Panc1 (cell line): ENCODE measurements at places on chromosomes 2 and 18.

GRCh38 chr2:11408959-11409571, 56.9 kb downstream of the E2F6 start:
- no peak for DNase-seq

- DNase-seq, result no peak
Measured at GRCh38 chr2:233353101-233353768, 1.1 kb upstream of the DGKD start.

GRCh38 chr2:225037415-225038230, 4.6 kb downstream of the DOCK10 start:
- no peak for DNase-seq

DNA sequence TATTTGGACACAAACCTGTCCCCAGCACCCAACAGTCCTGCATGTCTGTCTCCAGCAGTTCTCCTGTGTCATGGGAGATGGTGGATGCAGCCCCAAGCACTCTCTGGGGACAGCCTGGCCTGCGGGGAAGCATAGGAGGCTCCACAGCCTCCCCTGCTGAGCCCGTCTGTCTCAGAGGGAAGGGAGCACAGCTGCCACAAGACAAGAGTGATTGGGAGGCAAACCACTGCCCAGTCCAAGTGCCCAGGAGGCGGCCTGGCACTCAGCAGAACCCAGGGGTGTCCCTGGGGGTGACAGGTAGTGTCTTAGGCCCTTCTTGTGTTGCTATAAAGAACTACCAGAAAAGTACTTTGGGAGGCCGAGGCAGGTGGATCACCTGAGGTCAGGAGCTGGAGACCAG, 211.2 kb upstream of the MYT1L start:
- DNase-seq, result no peak

GRCh38 chr2:63679252-63679855, 90.6 kb downstream of the MDH1 start:
- no peak for DNase-seq
